HT-29 (cell line): ENCODE measurements at places on chromosomes 2 and 18.

GRCh38 chr2:34105006-34105767 is 506.1 kb upstream of the FAM98A start:
- DNase-seq = no peak

GRCh38 chr2:108565778-108566375 is 31.6 kb downstream of the LIMS1 start:
- no peak for DNase-seq

DNA sequence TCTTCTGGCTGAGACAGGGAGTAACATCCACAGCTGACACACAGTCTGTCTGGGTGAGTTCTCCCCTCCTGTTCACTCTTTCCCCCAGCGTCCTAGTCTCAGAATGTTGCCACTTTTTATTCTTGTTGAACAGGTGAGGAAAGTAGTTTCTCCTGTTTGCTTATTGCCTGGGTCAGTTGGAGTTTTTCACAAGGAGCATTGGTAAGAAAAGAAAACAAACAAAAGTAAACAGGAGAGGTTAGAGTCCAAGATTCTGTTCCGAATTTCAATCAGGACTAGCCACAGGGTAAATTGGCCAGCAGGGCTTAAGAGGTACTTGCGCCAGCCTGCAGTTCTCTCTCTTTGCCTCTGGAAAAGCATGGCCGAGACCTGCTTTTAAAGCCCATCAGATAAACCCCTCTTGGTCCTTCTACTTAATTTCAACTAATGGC is 255.0 kb upstream of the EPAS1 start:
- peak; percentile 16 for DNase-seq

DNA sequence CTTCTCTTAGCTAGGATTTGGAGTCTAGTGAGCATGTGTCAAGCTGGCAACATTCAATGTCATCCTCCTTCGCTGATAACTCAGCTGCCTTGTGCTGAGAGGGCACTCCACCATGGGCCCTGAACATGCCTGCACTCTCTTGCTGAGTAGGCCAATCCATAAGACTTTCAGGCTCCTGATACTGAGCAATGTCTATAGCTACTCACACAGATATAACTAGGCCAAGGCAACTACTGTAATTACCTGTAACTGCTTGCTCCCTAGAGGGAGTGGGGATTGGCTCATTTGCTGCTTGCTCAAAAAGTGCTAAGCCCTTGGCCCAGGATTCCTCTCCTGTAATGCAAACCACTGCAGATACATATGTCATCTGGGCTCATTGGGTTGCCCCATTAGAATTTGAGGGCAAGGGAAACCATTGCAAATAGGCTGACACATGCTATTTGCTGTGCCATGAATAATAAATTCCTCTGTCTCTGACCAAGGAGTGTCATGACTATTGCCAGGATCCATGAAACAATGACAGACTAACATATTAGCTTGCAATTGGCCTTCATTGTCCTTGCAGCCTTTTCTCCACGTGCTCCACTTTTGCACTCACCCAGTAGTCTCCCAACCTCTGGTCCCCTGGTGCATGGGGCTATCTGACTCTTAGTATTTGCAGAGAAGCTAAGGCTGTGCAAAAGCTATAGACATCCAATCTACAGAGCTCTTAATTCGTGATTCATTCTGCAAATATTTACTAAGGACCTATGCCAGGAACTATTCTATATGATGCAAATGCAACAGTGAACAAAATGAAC is 36.9 kb upstream of the BMPR2 start:
- DNase-seq = peak; percentile 77

DNA sequence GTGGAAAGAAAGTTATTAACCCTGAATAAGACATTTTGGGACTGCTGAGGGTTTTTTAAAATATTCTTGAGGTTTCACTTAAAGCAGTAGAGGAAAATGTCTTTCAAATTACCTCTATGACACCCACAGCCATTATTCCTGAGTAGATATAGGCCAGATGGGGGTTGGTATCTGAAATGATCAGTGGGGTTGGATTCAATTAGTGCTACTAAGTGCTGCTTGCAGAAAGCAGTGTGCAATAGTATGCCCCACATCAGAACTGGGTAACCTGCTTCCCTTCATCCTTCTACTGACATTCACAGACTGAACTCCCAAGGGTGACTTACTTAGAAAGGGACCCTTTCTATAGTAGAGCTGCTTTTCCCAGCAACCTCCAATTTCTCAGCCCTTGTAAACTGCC is 7.3 kb upstream of the ETAA1 start:
- DNase-seq = no peak

DNA sequence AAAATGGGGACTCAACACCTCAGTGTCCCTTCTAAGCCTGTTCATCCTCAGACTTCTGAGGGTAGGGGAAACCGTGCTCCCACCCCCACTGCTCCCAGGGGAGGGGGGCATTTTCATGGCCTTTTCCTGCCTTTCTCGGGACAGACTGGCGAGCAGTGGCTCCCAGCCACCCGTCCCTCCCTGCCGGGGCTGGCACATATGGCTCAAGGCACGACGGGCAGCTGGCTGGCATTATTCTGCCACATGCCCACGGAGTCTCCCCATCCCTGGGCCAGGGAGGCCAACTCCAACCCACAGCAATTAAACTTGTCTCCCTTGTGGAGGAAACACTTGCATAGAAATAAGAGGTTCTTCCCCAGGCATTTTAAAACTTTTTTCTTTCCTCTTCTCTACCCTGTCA is 148.5 kb upstream of the CBLN2 start:
- DNase-seq = no peak

GRCh38 chr18:51399491-51400122 is 202.1 kb upstream of the MEX3C start:
- no peak for DNase-seq

- DNase-seq = no peak
Observed at GRCh38 chr2:68637047-68637446, 6.3 kb upstream of the PROKR1 start.

DNA sequence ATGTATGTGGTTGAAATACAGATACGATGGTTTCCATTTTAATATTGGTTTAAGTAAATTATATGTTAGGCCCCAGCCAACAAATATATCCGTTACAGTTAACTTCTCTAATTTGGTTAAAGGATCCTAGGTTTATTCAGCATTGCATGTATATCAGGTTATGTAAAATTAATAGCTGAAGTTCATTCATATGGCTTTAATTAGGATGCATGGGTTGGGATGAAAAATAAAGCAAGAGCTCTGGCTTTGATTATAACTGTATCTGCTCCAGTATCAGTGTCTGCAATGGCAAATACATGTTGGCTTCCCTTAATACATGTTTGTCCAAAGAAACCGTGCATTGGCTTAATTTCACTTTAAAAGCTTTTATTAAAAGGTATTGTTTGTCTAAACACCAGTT is 435.7 kb upstream of the SETBP1 start:
- DNase-seq = no peak

GRCh38 chr2:156486147-156486546 is 50.0 kb downstream of the GPD2 start:
- no peak for DNase-seq
